ENCODE measurements at places on chromosomes 1 and 21. TPM values are rescaled to one million over a fixed set of nuclear protein-coding genes. Genes with fewer than 3 reads are reported as not detected.

Gene MROH7
- polyA plus RNA-seq = 5.9 TPM

Gene HPDL
- 1.8 TPM for polyA plus RNA-seq

Gene PHLDA3
- polyA plus RNA-seq = 23.5 TPM

Gene KRTAP19-1
- not detected for polyA plus RNA-seq

Gene PADI3
- not detected for polyA plus RNA-seq

Gene PTPRF
- polyA plus RNA-seq = 29.2 TPM

Gene ACTN2
- polyA plus RNA-seq = 2,228 TPM

Gene FCER1A
- polyA plus RNA-seq = 0.50 TPM

Gene TBX19
- polyA plus RNA-seq = 1.7 TPM

Gene SLC30A10
- polyA plus RNA-seq = 0.10 TPM

Gene SPRR2A
- not detected for polyA plus RNA-seq

Gene TCHHL1
- not detected for polyA plus RNA-seq

- DNase-seq = no peak
Measured at GRCh38 chr1:106266786-106267185, 789.7 kb upstream of the PRMT6 start.

- no peak for DNase-seq
Measured at GRCh38 chr1:57784356-57784755, 360.5 kb upstream of the DAB1 start.

DNA sequence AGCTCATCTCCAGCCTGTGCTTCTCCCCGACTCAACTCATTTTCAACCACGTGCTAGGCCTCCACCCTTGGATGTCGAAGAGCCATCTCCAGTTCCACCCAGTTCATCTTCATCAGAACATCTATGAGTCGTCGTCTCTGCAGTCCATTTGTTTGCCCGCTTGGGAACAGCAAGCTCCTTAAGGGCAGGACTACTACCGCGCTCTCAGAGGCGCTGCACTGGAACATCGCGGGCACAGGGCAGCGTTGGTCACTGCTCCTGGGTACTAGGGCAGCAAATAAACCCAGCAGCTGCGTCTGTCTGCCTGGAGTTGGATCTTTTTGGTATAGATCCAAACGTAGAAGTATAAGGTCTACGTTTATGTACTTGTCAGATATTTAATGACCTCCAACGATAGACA, 478 bp upstream of the PRDM2 start:
- DNase-seq = no peak

DNA sequence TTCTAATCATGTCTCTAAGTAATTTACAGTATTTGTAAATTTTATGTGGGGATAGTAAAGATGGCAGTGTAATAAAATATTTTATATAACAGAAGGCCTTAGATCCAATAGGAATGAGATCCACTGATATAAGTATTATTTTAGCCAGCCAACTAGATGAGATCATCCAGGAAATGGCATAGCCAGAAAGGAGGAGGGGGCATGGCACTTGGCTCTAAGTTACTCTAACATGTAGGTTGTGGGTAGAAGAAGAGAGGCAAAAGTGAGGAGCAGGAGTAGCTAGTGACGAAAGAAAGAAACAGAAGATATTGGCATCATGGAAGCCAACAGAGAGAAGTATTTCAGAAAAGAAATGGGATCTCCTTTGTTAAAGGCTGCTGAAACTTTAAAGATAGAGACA, 426.1 kb downstream of the PTPRC start:
- DNase-seq = no peak

- DNase-seq = no peak
Measured at GRCh38 chr1:152169366-152170025, 10.5 kb upstream of the RPTN start.

- no peak for DNase-seq
Measured at GRCh38 chr1:3590139-3590763, 21.1 kb downstream of the MEGF6 start.

DNA sequence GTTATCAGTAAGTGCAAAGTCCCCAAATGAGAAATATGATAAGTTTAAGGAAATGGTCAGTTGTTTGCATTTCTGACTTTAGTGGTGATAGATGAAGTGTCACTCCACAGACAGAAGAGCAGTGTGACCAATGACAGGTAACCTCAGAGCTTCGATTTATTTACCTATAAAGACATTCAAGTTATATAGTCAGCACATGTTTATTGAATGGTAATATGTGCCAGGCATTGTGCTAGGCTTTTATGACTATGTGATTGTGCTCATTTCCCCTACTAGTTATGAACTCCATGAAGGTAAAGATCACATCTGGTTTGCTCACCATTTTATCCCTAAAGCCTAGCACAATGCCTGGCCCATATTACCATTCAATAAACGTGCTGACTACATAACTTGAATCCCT, 222.4 kb downstream of the HHIPL2 start:
- no peak for DNase-seq

DNA sequence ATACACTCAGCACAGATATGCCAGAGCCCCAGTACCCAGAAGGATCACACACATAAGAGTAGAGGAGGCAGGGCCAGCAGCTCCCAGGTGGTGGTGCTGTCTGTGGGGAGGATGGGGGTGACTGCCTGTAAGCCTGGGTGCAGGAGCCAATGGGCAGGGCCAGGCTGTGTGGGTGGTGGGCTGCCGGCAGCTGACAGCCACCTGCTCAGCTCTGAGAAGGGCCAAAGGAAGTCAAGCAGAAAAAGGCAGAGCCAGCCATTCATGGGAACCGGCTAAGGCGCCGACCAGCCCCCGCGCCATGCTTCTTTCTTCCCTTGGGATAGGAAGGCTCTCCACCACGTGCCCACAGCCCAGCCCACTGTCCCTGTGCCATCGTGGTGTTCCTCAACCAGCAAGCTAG, 14.1 kb downstream of the PIK3C2B start:
- DNase-seq = no peak

GRCh38 chr21:35699361-35699760, 361.0 kb downstream of the SETD4 start:
- no peak for DNase-seq

GRCh38 chr1:227125929-227126545, 185.9 kb downstream of the COQ8A start:
- DNase-seq = no peak

- DNase-seq = no peak
Measured at GRCh38 chr1:184399192-184399847, 12.5 kb downstream of the C1orf21 start.

GRCh38 chr1:41151846-41152245, 90.3 kb downstream of the SCMH1 start:
- DNase-seq = no peak

GRCh38 chr1:225735252-225736149, 42.1 kb upstream of the SRP9 start:
- peak; percentile 67 for DNase-seq

GRCh38 chr1:22118291-22118992, 24.5 kb downstream of the WNT4 start:
- DNase-seq = no peak

GRCh38 chr1:28855969-28856368, 44.0 kb downstream of the OPRD1 start:
- DNase-seq = no peak

GRCh38 chr1:15308621-15309027, 61.6 kb downstream of the FHAD1 start:
- no peak for DNase-seq

DNA sequence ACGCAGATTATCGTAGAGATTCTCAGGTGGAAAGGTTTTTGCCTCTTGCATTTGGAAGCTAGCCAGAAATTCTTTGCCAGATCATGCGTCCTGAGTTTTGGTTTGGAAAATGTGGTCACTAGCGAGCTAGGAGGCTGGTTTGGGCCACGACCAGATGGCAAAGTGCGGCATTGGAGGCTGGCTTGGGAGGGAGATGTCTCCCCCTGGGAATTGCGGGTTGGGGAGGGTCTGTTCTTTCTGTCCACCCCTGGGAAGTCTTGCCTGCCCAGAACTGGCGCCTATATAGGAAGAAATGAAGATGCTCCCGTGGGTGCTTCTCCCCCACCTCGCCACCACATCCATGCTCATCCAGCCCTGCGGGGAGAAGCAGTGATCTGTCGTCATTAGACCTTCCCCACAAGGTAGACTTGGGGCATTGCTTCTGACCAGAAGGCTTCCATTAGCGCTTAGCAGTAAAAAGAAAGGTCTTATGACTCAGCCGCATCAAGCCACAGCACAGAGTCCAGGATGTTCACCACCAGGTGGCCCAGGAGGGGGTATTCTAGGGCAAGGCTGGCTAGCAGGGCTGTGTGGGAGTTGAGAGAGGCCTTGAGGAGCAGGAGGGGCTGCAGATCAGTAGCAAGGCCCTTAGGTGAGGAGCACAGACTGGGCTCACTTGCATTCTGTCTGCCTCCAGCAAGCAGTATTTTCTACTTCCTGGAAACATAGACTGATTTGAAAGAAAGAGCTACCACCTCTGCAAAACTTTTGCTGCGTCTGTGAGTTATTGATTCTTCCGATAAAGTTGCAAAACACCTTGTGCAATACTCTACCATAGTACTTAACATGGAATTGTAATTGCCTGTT, 1.5 kb upstream of the PTP4A2 start:
- no peak for DNase-seq

DNA sequence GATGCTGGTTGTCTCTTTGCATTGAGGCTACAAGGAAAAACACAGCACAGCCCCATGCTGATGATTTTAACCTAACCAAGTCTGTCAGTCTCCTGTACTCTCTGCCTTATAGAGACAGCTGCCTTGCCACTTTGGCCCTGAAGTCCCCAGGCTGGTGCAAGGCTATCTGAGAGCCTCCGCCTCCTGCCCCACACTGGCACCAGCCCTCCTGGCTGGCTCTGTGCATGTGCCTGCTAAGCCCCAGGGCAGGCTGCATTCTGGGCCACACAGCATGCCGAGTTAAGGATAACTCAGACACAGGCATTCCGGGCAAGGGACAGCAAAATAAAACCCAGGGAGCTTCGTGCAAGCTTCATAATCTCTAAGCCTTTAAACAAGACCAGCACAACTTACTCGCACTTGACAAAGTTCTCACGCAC, 910 bp downstream of the RUNX1 start:
- DNase-seq = no peak

DNA sequence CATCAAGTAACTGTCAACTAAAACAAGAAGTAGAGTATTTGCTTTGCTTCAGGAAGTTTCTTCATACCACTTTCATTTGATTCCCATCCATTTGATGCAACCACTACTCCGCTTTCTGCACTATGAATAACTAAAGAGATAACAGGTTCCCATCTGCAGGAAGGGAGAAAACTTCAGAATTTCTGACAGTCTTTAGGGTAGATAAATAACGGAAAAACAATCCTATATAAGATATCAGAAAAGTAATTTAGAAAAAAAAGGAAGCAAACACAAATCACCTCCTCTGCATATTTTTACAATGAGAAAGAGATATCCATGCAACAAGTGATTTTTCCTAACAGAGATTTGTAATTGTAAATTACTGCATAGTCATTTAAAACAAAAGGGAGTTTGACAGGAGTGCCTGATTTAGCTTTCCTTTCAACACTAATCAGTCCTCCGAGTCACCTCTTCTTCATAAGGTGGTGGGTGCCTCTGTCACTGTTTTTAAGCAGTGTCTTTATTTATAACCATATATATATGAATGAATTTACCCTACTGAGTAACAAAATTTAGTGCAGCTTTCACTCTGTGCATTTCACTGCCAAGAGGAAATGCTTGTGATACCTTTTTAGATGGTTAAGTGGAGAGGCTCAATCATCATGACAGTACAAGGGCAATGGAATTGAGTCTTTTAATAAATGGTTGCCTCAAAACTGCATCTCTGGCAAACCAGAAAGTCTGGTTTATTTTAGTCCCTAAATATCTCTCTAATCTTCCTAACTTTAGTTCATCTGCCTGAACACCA, 1920.4 kb downstream of the MRPL39 start:
- no peak for DNase-seq
